Non-pigmented ciliary epithelial cell (primary cell): ENCODE measurements at places on chromosomes 16 and 17.

GRCh38 chr16:68739964-68740627 is 3.0 kb downstream of the CDH1 start:
- no peak for DNase-seq

- DNase-seq, result no peak
Measured at GRCh38 chr16:85610059-85610445, 3.1 kb upstream of the GSE1 start.

GRCh38 chr17:10752696-10753095 is 22.9 kb upstream of the TMEM220 start:
- no peak for DNase-seq

DNA sequence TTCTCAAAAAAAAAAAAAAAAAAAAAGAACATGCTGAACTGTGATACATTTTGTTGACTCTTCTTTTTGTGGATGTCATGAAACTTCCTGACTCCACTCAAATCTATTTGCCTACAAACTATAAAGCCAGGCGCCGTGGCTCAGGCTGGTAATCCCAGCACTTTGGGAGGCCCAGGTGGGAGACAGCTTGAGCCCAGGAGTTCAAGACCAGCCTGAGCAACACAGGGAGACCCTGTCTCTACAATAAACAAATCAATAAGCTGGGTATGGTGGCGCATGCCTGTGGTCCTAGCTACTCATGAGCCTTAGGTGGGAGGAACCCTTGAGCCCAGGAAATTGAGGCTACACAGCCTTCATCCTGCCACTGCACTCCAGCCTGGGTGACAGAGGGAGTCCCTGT is 1.5 kb upstream of the NT5C start:
- no peak for DNase-seq

DNA sequence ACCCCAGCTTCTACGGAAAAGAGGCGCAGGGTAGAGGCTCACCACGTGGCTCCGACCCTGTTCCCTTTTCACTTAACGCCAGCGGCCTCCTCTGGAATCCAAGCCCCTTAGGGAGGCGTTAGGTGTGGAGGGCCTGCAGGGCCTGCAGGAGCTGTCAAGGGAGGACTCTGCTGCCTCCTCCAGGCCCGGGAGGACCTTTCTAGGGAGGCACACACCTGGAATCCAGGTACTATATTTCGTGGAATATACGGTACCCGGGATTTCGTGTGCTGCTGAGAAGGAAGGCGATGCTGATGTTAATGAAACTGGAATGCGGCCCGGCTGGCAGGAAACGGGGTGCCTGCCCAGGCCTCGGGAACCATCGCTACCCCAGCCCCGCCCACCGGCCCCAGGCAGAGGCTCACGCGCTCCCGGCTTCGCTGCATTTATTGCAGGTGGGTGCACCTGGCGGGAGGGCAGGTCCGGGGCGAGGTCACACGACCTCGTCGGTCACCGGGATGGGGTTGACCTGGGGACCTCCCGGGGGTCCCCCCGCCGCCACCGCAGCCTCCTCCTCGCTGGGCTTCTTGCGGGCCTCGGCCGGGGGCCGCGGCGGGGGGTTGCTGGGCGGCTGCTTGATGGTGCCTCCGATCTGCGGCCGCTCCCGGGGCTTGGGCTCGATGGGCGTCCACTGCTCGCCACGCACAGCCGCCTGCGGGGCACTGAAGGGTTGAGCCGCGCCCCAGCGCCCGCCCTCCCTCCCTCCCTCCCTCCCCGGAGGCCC is 4.7 kb downstream of the IL17C start:
- DNase-seq, result no peak

DNA sequence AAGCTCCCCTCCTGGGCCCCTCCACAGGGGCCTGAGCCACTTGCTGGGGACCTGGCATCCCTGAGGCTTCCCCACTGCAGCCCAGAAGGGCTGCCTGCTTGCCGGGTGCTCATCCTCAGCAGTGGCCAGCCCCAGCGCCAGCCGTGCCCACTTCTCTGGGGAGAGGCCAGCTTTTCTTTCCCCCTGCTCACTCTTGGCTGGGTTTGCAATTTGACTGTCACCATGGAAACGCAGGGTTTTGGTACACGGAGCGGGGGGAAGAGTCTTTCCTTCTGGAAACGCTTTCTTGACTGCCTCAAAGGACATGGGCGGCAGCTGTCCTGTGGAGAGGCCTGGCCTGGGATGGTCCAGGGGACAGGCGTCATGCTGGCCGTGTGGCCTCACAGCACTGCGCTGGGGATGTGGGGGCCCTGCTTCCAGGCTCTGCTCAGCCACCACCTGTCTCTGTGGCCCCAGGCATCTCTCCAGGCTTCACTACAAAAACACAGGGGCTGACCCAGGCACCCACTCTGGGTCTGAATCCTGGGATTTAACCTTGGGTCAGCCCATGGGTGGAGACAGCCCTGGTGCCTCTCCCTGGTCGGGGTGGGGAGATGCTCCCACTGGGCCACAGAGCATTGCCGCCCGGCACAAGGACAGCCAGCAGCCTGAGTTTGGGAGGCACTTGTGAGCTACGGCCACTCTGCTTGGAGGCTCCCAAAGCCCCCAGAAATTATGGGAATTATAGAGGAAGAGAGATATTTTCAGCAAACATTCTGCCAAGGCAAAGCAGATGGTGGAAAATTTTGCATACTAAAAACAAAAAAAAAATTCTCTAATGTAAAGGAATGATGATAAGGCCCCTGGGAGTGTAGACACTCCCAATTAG is 45.9 kb upstream of the DOC2B start:
- no peak for DNase-seq

GRCh38 chr16:2437032-2437790 is 8.0 kb downstream of the CCNF start:
- DNase-seq, result no peak

GRCh38 chr17:4001048-4001590 is 36.9 kb upstream of the ATP2A3 start:
- DNase-seq, result no peak

DNA sequence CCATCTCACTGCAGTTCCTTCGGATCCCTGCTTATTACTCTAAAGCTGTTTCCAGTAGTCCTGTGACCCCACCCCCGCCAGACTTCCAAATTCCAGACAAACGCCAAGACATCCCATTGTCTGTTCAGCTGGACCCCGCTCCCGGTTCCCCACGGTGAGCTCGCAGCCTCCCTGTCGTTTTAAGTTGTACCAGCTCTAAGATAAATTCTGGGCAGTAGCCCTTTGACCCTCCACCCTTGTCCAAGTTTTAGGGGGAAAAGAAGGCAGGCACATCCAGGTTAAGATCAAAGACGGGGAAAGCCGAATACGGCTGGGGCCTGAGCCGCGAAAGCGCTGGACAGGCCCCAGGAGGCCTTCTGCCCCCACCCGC is 589 bp downstream of the ARL6IP1 start:
- no peak for DNase-seq

- no peak for DNase-seq
Measured at GRCh38 chr16:77430787-77431585, 3.8 kb downstream of the ADAMTS18 start.

- no peak for DNase-seq
Measured at GRCh38 chr17:1492249-1493206, at the start of gene MYO1C. TSS of gene MYO1C (minus strand) at chr17:1492686. CDS start at chr17:1492487, 199 bp downstream.

DNA sequence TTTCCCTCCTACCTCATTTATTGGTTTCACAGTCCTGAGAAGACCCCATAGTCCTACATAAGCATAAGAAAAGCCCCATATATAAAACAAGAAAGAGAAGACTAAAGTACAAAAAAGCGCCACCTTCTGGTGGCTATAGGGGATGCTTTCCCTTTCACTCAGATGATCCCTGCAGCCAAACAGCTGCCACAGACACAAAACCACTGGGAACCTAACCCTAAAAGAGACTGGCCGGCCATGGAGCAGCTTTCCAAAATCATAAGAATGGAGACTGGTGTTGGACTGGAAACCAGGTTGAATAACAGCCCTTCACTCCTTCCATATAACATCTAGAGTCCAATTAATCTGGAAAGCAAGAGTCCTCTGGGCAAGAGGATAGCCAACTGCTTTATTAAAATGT is 11.4 kb downstream of the DYNC1LI2 start:
- no peak for DNase-seq

- peak; percentile 68 for DNase-seq
Measured at GRCh38 chr17:17151055-17151454, 55.1 kb downstream of the PLD6 start.

- no peak for DNase-seq
Measured at GRCh38 chr17:31698751-31699150, 160.3 kb downstream of the COPRS start.

DNA sequence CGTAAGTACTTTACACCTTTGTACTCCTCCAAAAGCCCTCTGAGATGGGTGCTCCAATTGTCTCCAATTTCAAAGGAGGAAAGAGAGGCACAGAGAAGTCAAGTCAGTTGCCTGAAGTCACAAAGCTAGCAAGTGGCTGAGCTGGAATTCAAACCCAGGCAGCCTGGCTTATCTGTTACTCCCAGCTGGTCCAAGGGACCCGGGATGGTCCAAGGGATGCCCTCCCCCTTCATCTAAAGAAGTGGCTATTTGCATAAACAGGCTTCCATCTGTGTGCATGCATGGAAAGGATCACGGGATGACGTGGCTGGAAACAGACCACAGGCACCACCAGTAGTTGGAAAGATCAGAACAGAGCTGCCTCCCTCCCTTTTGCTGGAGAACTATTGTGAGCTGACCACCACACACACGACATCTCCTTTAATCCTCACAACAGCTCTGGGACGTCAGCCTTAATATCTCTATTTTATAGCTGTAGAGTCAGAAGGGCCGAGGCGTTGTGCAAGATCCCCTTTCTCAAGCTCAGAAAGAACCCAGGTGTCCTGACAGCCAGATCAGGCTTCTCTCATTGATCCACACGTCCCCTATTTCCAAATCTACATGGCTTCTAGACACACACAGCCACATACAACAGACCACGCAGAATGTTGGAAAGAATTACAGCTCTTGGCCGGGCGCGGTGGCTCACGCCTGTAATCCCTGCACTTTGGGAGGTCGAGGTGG is 10.9 kb upstream of the COL1A1 start:
- DNase-seq, result no peak

DNA sequence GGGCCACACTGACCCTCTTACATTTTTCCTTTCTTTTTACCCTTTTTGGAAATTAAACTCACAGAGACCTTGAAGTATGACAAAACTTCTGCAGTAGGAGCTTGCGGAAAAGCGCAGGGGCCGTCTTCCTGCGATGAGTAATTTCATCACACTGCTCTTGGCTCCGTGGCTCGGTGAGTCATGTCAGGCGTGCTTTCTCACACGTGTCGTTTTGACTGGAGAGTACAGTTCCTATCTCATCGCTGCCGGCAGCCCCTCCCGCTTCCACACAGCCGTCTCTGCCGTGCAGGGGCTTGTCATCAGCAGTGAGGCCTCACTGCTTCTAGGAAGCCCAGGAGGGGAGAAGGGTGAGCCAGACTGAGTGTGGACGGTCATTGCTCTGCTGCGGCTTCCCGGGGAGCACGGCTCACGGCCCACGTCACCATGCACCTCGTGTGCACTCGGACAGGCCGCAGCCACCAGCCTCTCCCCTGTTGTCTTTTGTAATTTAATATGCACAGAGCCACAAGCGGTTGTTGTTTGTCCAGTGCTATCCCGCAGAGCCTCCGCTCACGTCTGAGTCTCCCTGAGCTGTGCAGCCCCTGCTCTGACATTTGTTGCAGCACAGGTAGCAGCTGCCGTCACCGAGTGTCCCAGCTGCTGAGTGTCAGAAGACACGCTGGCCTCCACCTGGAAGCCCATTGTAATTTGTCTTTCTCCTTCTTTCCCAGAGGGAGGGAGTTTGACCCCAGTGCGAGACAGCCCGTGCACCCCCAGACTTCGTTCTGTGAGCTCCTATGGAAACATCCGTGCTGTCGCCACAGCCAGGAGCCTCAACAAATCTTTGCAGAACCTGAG is 99.4 kb upstream of the CHMP6 start:
- DNase-seq, result peak; percentile 92

DNA sequence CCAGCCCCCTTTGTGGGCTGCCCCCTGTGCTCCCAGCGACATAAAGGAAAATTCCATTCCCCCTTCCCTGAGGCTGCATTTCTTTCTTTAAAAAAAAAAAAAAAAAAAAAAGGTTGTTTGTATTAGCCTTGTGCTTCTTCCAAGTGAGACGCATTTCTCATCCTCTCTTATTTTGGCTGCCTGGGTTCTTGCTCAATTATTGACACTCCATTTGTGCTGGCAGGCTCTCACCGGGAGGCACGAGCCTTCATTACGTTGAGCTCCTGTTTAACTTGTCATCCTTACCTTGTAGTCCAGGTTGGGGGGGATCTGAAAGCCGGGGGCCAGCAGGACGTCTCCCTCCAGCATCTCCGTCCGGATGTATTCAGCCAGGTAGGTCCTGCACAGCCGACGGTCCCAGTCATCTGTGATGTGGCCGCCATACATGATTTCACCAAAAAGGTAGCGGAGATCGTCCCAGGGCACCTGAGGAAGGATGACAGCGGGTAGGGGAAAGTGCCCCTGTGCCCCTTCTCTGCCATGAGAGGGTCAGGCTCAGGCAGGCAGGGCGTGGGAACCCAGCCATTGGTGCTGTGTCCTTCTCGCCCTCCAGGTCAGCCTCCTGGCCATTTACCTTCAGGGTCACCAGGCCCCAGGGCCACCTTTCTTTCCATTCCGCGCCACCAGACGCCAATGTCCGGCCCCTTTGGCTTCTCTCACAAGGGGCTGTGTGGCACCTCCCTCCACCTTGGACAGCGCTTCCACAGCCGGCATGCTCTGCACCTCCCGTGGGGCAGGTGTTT is 50.6 kb downstream of the PGS1 start:
- no peak for DNase-seq

DNA sequence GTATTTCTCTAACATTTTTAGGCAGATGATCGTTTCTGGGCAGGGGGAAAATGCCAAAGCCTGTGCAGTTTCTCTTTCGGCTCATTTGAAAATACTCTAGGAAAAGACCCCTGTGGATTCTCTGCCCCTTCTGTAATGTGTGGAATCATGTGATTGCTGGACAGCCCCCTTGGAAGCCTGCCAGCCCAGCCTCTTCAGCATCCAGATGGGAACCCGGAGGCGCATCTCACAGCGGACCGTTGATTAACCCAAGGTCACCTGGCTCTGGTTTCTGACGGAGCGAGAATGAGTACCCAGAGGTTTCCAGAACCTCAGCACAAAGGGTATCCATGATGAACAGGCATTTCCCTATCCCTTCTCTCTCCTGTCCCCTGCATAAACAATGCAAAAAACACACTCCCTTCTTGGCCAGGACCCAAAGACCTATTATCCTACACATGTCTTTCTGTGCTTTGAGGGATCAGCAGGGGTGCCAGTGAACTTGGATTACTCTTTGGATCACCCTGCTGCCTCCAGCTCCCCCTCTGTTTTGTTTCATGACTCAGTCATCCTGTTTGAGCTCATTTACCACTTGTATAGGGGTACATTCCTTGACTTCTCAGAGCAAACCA is 957.1 kb upstream of the RBFOX1 start:
- DNase-seq, result no peak

DNA sequence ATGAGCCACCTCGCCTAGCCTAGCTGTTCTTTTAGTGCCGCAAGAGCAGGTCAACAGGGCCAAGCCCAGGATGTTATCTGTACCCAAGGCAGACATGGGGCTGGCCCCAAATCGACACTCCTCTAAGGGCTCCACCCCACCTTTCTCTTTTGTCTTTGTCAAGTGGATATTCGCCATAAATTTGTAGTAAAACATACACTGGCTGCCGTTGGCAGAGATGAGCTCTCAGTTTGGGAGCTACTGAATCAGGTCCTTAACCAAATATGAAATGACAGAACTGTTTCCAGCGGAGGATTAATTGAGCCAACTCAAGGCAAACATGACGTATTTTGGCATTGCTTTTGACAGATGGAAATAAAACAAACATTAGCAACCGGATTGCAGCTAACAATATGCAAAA is 556.9 kb upstream of the CDH5 start:
- DNase-seq, result no peak

GRCh38 chr16:1014771-1015495 is 33.4 kb downstream of the SOX8 start:
- no peak for DNase-seq

GRCh38 chr17:19723964-19724363 is 7.6 kb upstream of the SLC47A2 start:
- no peak for DNase-seq

GRCh38 chr16:47667956-47668355 is 206.8 kb downstream of the PHKB start:
- DNase-seq, result no peak
